CD8-positive, alpha-beta memory T cell (primary cell): ENCODE measurements at places on chromosomes 13 and 19.
A peak's percentile ranks its signal among the peaks of the same experiment; 100 is the strongest.

DNA sequence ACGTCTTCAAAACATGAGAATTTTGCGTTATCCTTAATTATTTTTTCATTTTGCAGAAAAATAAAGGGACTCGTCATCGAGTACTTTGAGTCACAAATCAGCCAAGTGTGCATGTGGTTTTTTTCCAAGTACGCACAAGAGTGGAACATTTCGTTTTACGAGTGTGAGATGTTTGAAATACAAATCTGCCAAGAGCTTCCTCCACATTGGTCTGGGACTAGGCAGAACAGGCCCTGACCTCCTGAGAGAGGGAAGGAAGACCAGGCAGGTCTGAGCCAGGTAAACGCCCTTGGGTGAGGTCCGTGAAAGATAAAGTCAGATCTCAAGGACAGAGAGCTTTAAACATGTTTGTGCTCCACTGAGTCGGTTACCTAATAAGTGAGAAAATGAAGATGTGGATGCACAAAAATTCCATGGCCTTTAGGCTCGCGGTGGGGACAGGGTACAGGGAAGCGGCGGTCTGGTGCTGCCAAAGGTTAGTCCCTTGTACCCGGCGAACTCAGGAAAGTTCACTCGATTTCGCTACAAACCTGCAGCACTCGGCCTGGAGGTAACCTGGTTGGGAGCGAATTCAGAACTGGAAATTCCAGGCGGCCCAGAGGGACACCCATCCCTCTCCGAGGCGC, 473 bp upstream of the ITM2B start:
- DNase-seq, result no peak

GRCh38 chr13:25295228-25295627, 6.2 kb upstream of the NUP58 start:
- DNase-seq, result no peak

GRCh38 chr13:61148691-61149315, 266.8 kb downstream of the PCDH20 start:
- no peak for DNase-seq

GRCh38 chr19:12884627-12884925, 2.4 kb downstream of the KLF1 start:
- DNase-seq, result no peak

DNA sequence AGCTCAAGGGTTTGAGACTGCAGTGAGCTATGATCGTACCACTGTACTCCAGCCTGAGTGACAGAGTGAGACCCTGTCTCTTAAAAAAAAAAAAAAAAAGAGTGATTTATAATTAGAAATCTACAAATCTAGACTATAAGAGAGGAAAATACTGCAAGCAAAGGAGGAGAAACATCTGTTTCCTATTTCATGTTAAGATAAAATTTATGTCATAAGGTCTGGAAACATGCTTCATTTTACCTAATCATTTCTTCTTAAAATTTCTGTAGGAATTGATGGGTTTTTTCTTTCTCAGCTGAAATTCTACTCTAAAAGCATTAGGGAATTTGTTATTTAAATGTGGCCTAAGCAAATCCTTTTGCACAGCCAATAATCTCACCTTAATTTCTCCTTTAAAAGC, 53.2 kb downstream of the C13orf42 start:
- DNase-seq, result no peak

- DNase-seq, result no peak
Measured at GRCh38 chr13:106802917-106803316, 235.0 kb upstream of the ARGLU1 start.

DNA sequence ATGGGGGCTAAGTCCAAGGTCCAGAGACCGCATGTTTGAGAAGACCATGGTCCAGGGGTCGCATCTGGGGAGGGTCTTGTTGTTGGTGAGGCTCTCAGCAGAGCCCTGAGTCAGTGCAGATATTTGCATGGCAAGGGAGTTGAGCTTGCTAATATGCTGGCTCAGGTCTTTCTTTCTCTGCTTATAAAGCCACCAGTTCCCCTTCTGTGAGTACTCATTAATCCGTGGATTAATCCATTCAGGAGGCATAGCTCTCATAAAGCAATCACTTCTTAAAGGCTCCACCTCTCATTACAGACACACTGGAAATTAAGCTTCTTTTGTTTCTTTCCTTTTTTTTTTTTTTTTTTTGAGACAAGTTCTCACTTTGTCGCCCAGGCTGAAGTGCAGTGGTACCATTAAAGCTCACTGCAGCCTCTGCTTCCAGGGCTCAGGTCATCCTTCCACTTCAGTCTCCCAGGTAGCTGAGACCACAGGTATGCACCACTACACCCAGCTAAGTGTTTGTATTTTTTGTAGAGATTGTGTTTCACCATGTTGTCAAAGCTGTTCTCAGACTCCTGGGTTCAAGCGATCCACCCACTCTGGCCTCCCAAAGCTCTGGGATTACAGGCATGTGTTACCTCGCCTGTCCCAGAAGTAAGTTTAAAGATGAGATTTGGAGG, 216.4 kb downstream of the SLITRK5 start:
- DNase-seq, result no peak

DNA sequence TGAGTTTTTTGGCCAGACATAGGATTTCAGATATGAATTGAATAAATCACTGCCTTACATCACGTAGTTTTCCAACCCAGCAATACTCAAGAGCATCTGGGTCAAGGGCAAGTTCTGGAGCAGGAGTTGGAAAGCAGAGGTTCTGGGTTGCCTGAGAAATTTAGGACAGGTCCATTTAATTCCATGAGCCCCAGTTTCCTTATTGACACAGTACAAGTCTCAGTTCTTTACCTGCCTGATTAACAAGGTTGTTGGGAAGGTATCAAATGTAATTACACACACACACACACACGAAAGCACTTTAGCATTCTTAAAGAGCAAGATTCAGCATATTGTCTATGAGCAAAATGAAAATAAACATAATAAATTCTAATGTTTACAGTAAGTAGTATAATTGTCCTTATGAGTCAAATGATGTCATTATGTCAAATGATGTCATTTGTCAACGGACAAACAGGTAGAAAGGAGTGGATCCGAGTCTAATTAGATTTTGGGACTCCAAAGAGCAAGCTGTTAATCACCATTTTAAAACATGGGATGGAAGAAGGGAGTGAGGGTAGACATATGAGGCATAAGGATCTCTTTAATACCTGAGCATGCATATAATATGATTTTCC, 268.4 kb upstream of the ARGLU1 start:
- no peak for DNase-seq

- DNase-seq, result no peak
Measured at GRCh38 chr19:44745341-44745831, 3.1 kb upstream of the BCL3 start.

GRCh38 chr13:20616059-20616797, 49.3 kb downstream of the IFT88 start:
- no peak for DNase-seq

DNA sequence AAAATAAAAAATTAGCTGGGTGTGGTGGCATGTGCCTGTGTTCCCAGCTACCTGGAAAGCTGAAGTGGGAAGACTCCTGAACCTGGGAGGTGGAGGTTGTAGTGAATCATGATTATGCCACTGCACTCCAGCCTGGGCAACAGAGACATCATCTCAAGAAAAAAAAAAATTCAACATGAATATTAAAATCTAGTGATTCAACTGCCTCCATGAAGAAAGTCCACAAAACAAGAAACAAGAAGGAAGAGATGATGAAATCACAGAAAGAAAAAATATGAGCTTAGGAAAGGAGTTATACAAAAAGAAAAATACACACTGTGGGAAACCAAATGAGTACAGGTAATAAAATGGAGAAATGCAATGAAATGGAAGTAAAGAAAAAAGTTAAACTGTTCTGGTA, 99.6 kb upstream of the SIAH3 start:
- no peak for DNase-seq

GRCh38 chr13:77502104-77502720, 33.3 kb upstream of the SCEL start:
- no peak for DNase-seq

DNA sequence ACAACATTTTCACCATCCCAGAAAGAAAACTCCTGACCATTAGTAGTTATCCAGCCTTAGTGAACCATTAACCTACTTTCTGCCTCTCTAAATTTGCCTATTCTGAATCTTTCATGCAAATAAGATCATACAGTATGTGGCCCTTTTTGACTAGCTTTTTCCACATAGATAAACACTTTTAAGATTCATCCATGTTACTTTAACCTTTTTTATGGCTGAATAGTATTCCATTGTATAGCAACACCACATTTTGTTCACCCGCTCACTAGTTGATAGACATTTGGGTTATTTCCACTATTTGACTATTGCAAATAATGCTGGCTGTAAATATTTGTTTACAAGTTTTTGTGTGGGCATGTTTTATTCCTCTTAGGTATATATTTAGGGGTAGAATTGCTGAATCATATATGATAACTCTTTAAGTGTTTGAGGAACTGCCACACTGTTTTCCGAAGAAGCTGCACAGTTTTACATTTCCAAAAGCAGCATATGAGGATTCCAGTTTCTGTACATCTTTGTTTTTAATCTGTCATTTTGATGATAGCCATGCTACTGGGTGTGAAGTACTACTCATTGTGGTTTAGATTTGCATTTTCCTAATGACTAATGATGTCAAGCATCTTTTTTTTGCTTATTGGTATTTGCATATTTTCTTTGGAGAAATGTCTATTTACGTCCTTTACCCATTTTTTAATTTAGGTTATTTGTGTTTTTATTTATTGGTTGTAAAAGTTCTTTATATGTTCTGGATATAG, 17.1 kb downstream of the COG6 start:
- DNase-seq, result no peak

DNA sequence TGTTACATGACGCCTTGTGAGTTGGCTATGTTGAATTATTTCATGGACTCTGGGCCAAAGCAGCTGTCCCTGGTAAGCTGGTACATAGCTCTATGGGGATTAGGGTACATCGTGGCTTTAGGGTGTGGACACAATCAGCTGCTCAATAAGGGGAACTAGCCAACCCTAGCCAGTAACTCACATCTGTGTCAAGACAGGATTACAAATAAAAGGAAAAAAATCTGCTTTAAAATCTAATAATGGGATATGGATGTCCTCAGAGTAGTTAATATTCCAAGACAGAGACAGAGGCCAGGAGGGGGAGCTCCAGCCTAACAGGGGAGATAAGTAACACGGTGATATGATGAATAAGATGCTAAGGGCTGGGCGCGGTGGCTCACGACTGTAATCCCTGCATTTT, 21.1 kb upstream of the ZNF766 start:
- DNase-seq, result peak; percentile 70

DNA sequence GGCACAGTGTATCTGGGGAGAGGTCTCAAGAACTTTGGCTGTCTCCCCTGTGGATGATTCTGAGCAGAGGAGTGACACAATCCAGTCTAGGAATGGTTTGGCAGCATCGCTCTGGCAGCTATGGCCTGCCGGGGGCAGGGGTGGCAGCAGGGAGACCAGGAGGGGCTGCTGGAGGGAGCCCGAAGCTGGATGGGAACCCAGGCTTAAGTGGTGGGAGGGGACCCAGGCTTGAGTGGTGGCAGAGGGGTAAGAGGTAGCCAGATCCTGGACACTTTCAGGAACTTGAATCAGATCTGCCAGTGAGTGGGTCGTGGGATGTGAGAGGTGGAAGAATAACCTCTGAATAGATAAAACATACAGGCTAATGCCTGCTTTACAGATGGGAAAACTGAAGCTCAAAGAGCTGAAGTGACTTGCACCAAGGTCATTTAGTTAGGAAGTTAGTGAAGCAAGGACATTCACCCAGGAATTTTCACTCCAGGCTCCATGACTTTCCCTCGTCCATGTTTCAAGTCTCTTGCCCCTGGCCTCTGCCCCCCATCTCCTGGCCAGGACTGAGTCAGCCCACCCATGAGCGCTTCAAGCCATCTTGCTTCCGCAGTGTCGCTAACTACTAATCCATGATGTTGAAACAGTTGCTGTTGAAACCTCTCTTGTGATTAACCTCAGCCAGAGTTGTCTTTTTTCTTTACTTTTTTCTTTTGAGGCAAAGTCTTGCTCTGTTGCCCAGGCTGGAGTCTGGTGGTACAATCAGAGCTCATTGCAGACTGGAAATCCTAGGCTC, 29.9 kb upstream of the C1QTNF9 start:
- DNase-seq, result no peak

DNA sequence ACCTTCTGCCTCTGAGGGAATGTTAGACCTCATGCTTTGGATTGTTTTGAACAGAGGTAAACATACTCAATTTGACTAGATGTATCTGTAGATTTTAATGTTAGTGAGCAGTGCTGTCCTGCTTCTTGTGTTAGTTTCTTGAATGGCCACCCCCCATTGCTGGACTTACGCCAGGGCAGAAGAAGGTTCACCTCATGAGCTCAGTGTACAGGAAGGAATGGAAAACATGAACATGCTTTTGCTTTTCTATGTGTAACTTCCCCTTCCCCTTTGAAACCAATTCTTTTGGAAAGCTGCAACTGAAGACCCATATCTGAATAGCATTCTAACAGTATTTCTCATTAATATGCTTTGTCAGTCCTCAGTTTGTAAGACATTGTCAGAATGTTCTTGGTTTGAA, 32.3 kb downstream of the WASF3 start:
- DNase-seq, result no peak
